ENCODE measurements at places on chromosomes 11 and 22.

DNA sequence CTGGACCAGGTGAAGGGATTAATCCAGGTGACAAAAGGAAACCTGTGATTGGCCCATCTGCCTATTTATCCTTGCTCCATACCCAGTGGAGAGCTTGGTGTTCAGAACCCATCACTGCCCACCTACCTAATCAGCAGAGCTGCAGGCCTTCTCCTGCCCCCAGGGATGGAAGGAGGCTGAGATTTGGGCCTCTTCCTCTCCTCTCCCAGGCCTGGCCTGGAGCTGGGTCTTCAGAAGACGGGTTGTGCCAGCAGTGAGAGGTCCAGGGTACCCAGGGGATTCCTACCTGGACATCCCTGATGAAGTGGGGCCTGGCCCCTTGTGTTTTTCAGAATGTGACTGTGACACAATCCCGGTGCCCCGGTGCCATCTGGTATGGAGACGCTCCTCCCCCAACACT is 80.3 kb upstream of the MYOD1 start:
- DNase-seq = no peak

GRCh38 chr11:29623144-29623722 is 393.6 kb downstream of the KCNA4 start:
- no peak for DNase-seq

DNA sequence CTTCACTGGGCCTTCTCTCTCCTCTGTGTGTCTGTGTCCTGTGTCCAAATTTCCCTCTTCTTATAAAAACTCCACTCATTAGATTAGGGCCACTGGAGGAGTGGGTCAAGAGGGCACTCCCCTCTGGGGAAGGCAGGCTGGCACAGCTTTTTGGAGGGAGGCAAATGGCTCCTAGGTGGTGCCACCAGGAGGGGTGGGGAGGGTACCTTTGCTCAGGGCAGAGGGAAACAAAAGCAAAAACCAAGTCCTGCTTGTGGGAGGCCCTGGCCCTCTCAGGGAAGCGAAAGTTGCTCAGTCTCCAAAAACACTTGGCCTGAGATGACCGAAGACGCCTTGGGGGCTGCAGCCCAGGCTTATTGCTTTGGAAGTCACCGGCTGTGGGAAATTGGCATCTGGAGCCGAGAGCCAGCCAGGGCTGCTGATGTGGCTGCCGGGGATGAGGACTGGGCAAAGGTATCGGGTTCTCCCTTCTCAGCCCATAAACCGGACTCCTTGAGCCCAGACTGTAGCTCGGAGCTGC is 48.2 kb upstream of the ANO1 start:
- no peak for DNase-seq

- DNase-seq = peak; percentile 63
Measured at GRCh38 chr22:31944700-31945442, 536 bp downstream of the YWHAH start.

DNA sequence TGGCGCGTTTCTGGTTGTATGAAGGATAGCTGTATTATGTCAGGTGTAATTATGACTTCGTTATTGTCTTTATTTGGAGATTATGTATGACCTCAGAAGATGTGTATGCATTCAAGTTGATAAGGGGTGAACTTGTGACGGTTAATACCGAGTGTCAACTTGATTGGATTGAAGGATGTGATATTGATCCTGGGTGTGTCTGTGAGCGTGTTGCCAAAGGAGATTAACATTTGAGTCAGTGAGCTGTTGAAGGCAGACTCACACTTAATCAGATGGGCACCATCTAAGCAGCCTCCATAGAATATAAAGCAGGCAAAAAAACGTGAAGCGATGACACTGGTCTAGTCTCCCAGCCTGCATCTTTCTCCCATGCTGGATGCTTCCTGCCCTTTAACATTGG is 15.3 kb upstream of the CD82 start:
- DNase-seq = no peak

GRCh38 chr11:118641397-118642019 is 34.1 kb downstream of the PHLDB1 start:
- peak; percentile 50 for DNase-seq

DNA sequence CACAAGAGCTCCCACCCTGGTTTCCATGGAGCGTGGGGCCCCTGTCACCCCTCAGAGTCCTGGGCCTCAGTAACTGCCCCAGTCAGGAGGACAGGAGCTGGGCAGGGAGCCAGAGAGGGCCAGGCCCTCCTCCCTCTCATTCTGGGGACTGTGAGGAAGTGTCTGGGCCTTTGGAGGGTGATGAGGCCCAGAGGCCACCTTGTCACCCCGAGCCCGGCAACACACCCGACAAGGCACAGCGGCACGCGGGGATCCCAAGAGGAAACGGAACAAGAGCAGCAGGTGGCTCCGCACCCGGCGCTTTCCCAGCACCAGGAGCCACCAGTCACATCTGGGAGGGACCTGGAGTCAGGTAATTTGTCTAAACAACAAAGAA is 72.1 kb downstream of the CELSR1 start:
- DNase-seq = no peak

DNA sequence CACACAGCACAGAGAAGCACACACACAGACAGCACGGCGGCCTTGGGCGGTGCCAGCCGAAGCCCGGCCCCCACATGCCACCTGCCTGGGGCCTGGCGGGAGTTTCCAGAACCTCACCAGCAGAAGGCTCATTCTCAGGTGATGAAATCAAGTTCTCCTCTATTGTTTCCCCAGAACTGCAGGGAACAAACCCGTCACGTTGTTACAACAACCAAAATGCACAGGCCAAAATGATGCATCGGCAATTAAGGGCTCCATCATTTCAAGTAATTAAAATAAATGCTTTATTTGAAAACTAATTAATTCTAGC is 30.8 kb downstream of the GNB1L start:
- DNase-seq = no peak

- no peak for DNase-seq
Measured at GRCh38 chr11:61347916-61348461, 13.7 kb downstream of the CYB561A3 start.

DNA sequence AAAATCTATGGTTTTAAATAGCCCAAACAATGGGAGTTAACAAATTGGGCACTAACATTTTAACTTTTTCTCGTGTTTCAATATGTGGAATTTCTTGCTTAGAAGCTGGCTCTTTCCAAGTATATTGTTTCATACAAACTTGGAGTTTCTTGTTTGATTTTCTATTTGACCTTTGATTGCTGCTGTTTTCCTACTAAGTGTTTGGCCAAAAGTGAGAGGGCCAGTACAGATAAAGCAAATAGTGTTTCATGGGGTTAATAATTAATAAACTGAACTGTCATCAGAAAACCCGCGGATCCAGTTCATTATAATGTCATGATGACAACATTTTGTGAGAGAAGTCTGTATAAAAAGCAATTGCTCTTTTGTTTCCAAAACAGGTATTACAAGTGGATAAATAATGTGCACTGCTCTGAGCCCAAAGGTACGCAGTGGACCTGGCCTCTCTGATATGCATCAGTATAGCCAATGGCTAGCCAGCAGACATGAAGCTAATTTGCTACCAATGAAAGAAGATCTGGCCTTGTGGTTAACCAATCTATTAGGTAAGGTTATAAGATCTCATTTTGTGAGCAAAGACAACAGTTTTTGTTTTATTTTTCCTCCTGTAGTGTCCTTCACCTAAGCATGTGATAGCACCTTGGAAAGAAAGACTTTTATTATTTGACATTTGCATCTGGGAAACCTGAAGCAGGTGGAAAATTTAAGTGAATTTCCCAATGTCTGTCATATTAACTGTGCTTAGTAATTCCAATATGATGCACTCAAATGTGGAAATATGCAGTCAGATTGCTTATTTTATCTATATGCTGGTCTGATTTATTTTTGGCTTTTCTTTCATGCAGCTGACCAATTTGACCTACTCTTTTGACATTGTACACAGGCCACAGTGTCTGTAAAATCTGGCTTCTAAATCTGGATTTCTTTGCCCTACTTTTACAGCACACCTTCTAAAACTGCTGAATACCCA is 8.3 kb downstream of the GAS2 start:
- no peak for DNase-seq

DNA sequence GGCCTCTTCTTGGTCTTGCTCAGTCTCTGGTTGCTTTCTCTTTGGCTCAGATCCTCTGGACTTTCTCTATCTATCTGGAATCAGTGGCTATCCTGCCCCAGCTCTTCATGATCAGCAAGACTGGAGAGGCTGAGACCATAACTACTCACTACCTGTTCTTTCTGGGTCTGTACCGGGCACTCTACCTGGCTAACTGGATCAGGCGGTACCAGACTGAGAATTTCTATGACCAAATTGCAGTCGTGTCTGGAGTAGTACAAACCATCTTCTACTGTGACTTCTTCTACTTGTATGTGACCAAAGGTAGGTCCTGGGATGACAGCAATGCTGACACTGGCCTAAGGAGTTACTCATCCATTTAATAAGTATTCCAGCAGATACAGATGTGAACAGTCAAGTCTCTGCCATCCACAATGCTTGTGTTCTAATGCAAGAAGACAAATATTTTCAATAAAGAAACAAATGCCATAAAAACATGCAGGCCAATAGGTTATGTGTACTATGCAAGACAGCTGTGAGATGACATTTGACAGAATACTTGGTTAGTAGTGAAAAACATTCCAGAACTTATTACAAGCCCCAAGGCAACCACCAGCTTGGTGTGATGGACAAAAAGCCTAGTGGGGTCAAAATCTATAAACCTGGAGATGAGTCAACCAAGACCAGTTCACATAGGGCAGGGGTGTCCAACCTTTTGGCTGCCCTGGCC is 13.4 kb downstream of the KDELR3 start:
- DNase-seq = no peak

Measured in tongue (tissue), 3 donors.